A549 treated with CpdA at 1 μM for 4 hours (cell line): ENCODE measurements at places on chromosomes 6 and 20. TPM values are rescaled to one million over a fixed set of nuclear protein-coding genes. Genes with fewer than 3 reads are reported as not detected.

POFUT1 gene
- total RNA-seq = 37.9 to 46.1 TPM (median 40.2 TPM) in 5 replicates

TMEM181 gene
- total RNA-seq = 13.8 to 16.0 TPM (median 14.8 TPM) in 5 replicates

BANF2 gene
- total RNA-seq = not detected in 5 replicates

HNF4A gene
- 11.4 to 15.6 TPM (median 12.9 TPM) in 5 replicates for total RNA-seq

ISM1 gene
- total RNA-seq = 0.10 to 0.64 TPM (median 0.42 TPM) in 5 replicates

PTCHD4 gene
- total RNA-seq = 0.05 to 0.06 TPM in 2 of 5 replicates, not detected in the others

TULP1 gene
- not detected in 5 replicates for total RNA-seq

FOXC1 gene
- 7.0 to 9.5 TPM (median 7.8 TPM) in 5 replicates for total RNA-seq
